ENCODE measurements at places on chromosomes 3 and 15.
A peak's percentile ranks its signal among the peaks of the same experiment; 100 is the strongest.

- DNase-seq: no peak
Measured at GRCh38 chr3:141379250-141379966, 11.1 kb downstream of the ZBTB38 start.

- DNase-seq: no peak
Measured at GRCh38 chr3:119939077-119939476, 155.2 kb downstream of the GSK3B start.

DNA sequence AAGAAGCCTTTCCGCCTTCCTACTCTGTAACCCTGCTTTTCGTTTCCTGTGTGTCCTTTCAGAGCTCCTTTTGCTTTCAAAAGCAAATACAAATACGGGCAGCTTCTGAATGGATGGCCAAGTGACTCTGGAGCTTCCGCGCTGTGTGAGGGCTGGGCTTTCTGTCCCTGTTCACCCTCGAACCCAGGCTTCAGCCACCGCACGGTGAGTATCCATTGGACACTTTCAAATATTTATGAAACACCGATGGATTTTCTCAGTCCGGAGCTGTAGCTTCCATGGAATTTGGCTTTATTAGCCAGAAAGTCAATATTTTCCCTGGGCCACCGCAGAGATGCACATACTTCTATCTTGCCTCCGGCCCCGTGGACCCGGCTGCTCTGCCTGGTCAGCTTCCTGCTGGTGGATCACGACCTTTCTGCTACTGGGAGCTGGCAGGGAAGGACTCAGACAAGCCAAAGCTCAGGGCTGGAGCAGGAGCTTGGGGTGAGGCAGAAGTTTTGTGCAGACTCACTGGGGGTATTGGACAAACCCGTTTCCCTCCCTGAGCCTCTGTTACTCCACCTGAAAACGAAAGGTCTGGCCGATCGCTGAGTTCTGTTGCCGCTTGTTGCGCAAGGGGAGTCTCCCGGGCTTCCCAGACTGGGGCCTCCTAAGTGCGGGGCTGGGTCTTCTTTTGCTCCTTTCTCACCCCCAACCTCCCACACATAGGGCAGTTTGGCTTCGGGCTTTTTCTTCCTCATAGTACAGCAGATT, 63.6 kb downstream of the LINGO1 start:
- DNase-seq: peak; percentile 65

DNA sequence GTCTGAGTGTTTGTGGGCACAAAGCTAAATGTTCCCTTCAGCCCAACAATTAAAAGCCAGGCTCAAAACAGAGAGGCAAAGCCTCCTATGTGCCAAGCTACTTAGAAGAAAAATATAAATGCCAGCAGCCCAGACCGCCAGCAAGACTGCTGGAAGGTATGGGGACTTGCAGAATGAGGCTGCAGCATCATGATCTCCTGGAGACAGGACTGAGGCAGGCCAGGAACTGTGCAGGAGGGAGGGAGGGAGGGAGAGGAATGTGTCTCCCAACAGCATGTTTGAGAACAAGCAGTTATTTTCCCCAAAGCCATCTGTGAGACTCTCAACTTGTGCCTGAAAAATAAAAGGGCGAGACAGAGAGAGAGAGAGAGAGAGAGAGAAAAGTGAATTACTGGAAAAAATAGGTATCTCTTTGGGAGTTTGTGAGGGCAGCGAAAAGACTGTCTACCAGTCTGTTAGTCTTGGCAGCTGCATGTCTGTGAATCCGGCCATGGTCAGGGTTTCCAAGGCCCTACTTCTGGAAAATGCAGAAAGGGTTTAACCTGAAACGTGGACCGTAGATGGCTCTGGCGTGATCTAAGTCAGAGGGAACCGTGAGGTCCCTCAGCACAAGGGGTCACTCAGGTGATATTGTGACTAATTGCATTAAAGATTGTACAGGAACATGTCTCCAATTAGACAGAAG, 139.7 kb upstream of the COL8A1 start:
- no peak for DNase-seq

GRCh38 chr3:155153242-155154186, 73.4 kb downstream of the MME start:
- DNase-seq: no peak

DNA sequence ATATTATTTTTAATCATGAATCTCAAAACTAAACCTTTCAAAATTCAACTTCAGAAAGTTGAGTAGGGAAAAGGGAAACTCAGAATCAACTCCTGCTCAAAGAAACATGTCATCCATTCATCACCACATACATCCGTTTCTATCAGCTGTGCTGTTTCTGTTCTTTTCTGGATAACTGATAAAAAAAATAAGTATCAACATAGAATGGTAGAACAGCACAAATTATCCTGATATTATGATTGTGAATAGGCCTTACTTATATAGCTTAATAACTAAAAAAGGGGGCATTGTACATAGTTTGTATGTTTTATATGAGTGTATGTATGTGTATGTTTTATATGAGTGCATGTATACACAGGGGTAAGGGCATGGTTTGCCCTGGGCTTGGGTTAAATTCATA, 3.1 kb downstream of the TM4SF1 start:
- no peak for DNase-seq

- DNase-seq: no peak
Measured at GRCh38 chr3:83769791-83770663, 1188.8 kb upstream of the CADM2 start.

GRCh38 chr3:78273326-78273725, 1233.4 kb downstream of the ROBO2 start:
- no peak for DNase-seq

GRCh38 chr3:122100591-122101463, 45.7 kb downstream of the CD86 start:
- DNase-seq: no peak

DNA sequence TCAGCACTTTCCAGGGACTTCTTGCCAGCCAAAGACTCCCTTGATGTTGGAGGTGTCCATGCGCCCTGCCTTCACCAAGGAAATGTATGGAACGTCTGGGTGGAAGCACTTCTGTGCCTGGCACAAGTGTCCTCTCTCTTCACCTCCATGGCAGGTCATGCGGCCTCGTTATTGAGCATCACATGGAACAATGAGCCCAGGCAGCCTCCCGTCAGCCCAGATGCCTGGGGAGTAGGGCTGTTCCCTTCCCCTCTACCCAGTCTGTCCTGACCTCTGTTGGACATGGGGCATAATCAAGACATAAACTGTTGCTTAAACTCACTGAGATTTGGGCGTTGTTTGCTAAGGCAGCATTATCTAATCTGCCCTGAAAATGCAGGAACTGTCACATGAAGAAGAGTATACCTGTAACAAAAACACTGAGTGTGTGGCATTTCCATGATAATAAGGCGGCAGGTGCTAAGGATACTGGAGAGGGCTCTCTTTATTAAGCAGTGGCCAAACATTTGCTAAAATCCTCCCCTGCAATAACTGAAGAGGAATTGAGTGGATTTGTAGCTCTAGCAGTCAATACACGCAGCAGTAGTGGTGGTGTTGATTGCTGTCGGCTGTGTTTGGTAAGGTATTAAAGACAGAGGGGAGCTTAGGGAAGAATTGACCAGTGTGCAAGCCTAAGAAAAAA, 338.2 kb upstream of the ATP10A start:
- DNase-seq: no peak

DNA sequence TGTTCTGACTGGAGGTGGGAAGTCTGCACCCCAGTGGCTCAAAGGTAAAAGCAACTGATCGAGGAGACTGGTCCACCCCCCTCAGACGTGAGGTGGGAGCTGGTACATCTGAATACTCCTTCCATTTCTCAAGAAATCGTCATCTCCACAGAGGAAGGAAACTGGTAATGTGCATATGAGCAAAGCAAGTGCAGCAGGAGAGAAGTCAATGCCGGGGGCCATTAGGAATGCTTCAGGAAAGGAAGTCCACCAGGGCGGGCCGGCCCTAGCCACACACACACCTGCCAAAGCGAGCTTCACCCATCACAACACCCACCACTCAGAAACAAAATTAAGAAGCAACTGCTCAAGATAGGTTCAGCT, 8.5 kb downstream of the TBC1D2B start:
- DNase-seq: no peak

DNA sequence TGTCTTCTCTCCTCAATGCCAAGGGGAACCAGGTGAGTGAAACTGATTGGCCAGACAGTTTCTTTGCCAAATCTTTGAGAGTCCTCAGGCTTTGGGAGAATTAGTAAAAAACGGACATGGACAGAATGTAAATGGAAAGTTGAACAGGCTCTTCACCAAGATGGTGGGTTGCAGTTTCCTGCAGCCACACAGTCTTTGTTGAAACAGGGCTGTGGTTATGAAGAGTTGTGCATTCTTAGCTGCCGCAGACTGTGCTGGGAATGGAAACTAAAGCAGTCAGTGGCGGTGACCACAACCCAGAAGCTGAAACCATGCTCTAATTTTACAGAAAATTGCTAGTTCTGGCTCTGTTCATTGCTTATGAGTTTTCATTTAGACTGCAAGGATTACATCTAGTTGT, 42.1 kb upstream of the TASOR start:
- DNase-seq: no peak

DNA sequence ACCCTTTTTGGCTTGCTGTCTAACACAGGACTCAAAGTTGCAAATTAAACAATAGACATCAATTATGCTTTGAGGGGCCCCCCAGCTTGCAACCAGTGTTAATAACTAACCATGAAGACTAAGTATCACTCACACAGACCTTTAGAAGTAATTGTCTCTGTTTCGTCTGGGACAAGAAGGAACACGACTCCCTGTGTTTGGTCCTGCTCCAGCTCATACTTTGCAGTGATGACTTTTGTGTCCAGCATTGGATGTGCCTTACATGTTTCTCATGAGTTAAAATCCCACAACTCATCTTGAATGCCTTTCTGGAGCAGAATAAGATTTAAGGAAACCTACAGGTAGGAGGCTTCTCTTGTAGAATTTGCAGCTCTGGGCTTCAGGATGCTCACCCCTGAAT, 53.1 kb downstream of the GMNC start:
- no peak for DNase-seq

DNA sequence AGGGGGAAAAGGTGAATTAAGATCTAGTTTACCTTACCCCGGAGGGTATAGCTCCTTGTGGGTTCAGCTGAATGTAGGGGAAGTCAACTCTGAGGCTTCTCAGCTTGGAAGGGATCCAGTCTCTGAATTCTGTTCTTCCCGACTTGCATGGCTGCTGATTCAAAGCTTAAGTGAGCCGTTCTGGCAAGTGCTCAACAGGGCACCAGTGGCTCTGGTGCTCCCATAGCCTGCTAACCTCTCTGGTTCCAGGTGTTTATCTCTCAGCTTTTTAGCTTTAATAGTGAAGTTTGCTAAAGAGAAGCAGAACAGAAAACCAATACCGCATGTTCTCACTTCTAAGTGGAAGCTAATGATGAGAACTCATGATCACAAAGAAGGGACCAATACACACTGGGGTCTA, 46.3 kb upstream of the RBP1 start:
- DNase-seq: no peak

Measured in lung (tissue), 17 donors.